Activated gamma-delta T cell treated with Interleukin-2 at 50 U/mL for 16 hours (primary cell): ENCODE measurements at places on chromosomes 2 and 18.

DNA sequence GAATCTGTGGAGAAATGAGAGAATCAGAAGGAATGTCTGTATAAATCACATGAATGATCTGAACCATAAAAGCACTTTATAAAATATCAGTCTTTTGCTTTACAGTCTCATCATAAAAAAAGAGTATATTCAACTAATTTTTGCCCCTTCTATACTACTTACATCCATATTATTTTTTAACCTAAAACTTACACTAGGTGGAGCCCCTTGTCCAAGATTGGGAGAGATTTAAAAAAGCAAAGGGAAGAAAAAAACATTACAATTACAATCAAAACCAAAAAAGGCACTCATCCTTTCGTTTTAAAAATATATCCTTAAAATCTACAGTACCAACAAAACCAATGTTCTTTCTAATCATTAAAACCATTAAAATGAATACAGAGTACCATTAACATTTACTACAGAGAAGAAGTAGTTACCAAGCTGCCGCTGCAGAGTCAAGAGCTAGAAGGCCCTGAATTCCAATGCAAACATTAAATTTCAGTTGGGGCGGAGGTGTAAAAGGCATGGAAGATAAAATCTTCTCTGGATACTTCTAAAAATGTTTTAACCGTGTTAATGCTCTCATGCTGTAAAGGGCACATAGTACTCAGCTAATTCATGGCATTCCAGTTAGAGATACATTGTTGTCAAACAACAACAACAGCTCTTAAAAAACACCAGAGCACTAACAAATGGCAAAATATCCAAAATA lies 56.7 kb upstream of the EPB41L3 start:
- DNase-seq = no peak

GRCh38 chr2:235866373-235866772 lies 301.8 kb downstream of the GBX2 start:
- no peak for DNase-seq

DNA sequence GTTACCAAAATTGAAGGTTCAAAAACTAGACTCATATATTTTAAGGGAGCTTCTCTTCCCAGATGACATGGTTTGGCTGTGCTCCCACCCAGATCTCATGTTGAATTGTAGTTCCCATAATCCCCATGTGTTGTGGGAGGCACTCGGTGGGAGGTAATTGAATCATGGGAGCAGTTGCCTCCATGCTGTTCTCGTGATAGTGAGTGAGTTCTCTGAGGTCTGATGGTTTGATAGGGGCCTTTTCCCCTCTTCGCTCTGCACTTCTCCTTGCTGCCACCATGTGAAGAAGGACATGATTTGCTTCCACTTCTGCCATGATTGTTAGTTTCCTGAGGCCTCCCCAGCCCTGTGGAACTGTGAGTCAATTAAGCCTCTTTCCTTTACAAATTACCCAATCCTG lies 140.1 kb downstream of the MAIP1 start:
- no peak for DNase-seq

GRCh38 chr2:98346311-98347236 lies at the start of gene CNGA3:
Gene CNGA3 (plus strand): TSS chr2:98346456. CDS start chr2:98369976, 23,520 bp downstream.
- no peak for DNase-seq

GRCh38 chr2:9146646-9147045 lies 60.0 kb upstream of the ASAP2 start:
- DNase-seq = no peak

GRCh38 chr2:42314892-42315468 lies 46.0 kb downstream of the COX7A2L start:
- no peak for DNase-seq

DNA sequence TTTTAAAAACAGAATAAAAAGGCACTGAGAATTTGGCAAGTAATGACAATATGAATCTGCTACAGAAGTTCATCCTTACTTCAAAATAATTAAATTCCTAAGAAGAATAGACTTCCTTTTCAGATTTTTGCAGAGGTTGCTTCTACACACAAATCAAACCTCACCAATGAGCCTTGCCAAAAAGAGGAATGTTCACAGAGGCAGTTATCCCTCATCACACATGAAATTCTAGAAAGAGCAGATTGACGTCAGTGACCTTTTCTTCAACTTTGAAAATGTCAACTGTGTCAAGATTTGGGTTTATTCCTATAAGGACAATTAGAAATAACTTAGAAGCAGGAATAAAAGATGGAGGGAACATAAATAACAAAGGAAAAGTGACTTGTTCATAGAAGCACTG lies 64.6 kb downstream of the MBD2 start:
- DNase-seq = no peak

DNA sequence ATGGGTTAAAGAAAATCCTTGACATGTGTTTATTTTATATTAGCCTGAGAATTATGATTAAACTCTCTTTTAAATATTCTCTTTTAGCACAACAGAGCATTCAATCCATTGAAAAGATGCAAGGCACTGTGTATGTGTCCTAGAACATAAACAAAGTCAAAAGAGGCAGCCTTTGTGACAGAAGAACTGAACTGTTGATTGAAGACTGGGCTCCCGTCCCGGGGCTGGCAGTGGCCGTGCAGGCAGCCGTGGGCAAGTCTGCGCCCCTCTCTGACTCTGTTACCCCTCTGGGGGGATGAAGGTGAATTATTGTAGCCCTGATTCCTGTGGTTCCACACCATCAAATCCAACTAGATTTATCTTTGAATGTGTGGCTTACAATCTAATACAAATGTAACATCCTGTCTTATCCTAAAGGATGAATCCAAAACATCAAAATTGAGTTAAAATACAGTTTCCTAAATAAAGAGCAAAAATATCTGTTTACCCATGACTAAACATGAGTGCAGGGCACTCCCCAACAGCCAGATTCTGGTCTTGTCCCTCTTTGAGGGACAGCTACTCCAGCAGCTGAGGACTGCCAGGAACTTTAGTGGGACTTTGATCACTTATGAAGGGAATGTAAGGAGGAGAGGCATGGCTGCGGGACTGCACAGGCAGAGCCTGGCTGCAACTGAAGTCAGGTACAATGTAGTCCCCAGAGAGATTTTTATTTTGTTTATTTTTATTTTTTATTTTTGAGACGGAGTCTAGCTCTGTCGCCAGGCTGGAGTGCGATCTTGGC lies 37.3 kb upstream of the SH3BP4 start:
- no peak for DNase-seq

DNA sequence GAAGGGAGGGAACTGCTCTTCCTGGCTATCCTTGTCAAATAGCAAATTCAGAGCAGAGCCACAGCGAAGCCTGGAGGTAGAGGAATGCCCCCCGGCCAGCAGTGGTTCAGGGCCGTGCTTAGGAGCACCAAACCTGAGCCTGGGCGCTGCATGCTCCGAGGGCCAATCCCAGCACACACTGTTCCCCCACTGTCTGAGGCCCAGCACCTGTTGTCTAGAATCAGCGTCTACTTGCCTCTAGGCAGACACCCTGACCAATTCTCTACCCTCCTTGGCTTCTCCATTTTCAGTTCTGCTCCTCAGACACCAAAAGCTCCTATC lies 177.6 kb upstream of the PKDCC start:
- no peak for DNase-seq

GRCh38 chr2:71666094-71666474 lies 212.7 kb downstream of the DYSF start:
- DNase-seq = no peak

DNA sequence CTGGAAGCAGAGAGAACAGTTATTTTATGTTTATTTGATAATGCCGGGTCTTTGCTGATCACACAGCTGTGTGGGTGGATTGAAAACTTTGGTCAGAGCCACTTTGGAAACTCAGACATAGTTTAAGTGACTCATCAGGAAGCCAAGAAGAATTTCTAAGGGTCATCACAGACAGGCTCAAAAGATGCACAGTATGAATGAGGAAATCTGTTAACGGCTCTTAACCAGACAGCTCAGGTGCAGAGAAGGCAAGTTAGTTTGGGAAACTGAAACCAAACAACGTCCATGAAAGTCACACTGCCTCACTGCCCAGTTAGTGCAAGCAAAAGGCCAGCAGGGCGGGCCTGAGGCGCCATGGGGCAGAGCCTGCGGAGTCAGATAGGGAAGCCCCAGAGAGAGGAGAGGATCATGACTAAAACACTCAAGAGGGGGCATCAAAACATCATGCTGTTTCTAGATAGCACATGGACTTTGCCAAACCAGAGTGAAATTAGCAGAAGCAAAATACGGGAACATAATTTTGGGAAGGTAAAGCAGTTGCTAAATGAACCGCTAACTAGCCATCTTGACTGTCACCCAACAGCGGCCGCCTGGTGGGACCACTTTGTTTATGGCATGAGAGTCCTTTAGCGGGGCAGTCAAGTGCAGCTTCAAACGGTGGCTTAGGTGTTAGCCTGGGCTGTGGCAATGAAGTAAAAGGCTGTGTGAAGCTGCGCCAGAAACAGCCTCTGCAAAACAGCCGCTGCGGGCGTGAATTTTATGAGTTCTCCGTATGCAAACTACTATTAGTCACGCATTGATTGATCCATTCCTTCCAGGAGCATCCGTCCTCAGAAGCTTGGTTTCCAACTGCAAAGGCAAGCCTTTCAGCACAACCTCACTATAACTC lies 101.2 kb downstream of the KCTD18 start:
- DNase-seq = no peak

- DNase-seq = no peak
Measured at GRCh38 chr2:151302404-151302803, 12.9 kb upstream of the NMI start.

- DNase-seq = no peak
Measured at GRCh38 chr2:124001696-124002430, 23.2 kb upstream of the CNTNAP5 start.

DNA sequence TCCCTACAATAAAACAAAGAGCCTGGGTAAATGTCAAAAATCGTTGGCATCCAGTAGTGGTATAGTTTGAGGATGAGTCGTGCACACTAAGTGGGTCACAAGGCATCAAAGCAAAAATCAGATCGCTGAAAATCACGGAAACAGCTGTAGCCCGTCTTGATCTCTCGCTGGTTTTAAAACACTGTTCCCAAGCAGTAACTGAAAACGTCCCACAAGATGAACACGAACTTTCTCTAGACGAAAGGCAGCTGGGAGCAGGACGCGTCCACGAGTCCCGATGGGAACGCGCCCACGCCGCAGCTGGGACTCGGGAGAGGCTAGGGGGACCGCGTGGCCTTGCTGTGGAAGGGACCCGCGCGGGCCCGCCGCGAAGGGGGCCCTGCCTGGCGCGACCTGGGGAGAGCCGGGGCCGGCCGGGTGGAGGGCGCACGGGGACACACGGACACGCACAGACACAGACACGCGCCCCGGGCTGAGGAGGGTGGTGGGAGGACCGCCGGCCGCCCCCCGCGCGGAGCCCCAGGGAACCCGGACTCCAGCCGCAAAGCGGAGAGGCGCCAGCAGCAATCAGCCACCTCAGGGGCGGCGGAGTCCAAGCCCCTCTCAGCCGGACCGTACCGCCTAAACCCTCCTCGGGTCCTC lies 651 bp downstream of the STK17B start:
- peak; percentile 32 for DNase-seq

- no peak for DNase-seq
Measured at GRCh38 chr18:8366656-8367055, 242.6 kb upstream of the RAB12 start.
